Activated T-cell treated with anti-CD3 and anti-CD28 coated beads, Interleukin-2, amount 50 U/mL, for 4 hours (primary cell): ENCODE measurements at places on chromosomes 2 and 18. TPM values are rescaled to one million over a fixed set of nuclear protein-coding genes. Genes with fewer than 3 reads are reported as not detected.

DNA sequence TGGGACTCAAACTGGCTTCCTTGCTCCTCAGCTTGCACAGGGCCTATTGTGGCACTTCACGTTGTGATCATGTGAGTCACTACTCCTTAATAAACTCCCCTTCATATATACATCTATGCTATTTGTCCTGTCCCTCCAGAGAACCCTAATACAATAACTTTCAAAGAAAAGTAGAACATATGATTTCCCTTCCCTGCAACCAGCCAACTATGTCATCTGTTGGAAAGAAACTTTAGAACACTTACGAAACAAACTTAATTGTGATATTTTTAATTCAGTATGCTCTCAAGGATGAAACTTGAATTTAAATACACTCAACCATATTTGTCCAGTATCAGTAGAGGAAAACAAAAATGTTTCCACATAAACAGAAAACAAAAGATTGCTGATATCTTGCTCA lies 84.4 kb downstream of the DYM start:
- DNase-seq: no peak

DNA sequence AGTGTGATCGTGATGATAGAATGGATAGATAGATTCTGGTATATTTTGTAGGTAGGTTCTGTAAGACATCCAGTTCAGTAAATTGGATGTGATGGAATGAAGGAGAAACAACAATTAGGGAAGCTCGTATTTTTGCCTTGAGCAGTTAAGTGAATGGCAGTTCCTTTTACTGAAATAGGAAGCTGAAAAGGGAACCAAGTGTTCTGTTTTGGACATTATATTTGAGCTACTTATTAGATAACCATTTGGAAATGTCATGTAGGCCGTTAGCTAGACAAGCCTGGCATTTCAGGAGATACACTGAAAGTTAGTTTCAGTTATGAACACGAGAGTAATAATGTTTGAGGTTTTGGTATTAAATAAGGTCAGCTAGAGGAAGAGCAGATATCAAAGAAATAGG lies 41.5 kb downstream of the MARCHF7 start:
- DNase-seq: no peak

DNA sequence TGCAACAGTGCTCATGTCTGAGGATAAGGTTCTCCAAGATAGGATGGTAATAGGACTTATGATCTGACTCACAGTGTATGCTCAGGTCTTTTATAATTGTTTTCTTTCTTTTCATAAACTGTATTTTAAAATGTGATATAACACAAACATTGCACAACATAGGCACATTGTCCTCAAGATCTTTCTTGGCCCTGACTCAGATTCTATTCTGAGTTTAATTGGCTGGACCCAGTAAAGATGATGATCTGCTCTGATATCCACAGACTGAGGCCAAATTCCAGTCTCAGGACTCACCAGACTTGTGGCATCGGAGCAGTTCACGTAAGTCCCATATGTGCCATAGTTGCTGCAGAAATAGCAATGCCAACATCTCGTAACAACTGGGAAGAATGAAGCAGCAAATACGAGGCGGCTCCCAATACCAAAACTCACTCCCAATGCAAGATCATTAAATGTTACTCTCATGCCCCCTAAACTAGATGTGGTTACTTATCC lies 448.9 kb upstream of the SLC14A2 start:
- no peak for DNase-seq

- DNase-seq: no peak
Observed at GRCh38 chr2:199101487-199101886, 356.3 kb downstream of the SATB2 start.

DNA sequence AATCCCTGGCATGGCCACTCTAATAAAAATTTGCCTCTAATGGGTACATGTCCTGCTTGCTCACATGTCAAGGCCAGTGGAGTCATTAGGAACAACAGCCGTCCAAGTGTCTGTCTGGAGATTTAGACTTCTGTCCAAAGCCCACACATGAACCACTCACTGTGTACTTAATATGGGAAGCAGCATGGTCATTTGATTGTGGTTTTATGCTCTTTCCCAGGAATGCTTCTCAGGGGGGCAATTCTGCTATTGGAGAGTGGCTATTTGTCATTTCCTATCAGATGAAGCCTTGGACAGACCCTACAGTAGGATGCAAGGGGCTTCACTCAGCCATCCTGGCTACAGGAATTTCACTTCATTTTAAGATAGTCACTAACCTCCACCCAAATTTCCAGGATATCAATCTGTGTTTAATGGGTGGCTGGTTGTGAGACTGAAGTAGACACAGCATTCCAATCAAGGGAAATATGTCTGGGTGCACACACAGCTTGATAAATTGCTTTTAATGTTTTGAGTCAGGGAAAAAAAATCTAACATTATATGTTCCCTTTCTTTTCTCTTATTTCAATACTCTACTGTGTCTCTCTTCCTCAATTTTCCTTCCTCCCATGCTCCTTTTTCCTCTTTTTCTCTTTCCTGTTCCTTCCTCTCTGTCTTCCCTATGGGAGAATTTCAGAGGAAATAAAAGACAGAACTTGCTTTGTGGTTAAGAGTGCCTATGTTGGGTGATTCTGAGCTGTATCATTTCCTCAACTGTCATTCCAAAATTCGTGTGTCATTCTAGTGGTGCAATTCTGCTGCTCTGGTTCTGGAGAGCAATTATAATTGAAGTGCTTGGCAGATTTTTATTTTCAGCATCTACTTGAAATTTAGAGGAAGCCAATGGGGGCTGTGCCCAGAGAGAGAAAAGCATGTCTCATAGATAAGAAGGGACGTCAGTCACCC lies 320.1 kb downstream of the OSR1 start:
- DNase-seq: no peak

GRCh38 chr2:28413152-28413898 lies 20.7 kb downstream of the FOSL2 start:
- DNase-seq: no peak

DNA sequence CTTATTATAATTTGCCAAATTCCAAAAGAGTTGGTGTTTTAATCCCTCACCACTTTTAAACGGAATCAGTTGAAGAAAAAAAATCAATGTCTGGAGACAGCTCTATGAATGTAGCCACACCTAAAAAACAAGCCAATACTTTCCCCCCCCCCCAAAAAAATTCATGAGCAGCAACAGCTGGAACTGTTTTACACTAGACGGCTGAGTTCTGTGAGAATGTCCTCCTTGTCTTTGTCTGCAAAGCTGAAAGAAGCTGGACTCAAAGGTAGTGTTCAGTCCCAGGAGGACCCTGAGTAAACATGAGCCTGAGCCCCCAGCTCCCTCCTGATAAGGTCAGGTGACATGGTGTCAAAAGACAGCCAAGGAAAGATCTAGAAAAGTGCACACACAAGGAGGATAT lies 68.2 kb downstream of the ZNF521 start:
- no peak for DNase-seq

Gene HAAO
- total RNA-seq: 0.30 TPM

Gene PAX8
- total RNA-seq: 0.98 TPM

DNA sequence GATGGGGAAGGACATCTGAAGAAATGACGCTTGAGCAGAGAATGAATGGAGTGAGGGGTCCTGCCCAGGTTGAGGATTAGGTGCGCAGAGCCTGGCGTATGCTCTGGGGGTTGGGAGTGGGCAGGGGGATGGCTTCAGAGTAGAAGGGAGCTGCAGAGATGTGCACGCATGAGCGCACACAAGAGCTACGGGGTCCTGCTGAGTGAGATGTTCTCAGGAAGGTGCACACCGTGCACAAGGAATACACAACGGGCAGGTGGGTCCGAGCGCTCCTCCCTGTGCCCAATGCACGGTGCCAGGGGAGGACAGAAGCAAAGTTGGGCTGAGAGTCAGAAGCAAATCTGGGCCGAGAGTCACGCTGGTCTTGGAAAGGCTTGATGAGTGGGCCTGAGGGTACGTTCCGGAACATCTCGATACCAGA lies 25.5 kb downstream of the TWIST2 start:
- no peak for DNase-seq

DNA sequence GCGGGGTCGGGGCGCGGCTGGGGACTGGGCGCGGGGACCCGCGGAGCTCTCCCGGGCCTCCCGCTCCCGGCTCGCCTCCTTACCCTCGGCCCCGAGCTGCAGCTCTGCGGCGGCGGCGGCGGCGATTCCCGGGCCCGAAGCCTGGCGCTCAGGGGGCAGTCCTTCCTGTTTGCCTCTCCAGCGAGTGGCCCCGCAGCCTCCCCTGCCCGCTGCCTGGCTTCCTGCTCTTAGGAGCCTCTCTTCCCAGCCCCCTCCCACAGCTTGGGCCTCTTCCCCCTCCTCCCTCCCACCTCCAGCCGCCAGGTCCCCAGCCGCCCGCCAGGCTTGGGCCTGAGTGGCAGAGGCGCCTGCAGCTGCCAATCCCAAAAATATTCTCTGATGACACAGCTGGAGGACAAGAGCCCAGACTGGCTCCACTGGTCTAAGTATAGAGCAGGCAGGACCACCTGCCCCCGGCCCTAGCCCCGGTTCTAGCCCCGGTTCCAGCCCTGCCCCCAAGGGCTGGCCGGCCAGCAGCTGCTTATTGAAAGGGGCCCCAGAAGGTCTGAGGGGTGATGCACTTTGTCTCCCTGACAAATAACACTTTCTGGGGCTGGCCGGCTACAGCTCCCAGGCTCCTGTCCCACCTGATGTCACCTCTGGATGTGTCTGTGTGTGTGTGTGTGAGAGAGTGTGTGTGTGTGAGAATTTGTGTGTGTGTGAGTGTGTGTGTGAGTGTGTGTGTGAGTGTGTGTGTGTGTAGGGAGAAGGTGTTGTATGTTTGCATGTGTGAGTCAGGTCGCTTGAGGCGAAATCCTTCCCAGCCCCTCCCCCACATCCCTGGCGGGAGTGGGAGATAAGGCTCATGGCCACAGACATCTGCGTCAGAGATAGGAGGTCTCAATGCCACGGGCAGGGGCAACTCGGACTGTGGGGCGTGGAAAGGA lies at the start of gene OBSL1:
Gene OBSL1, minus strand, starts transcription at position 229 of the 926 bp plus-strand sequence. CDS start 307 bp downstream, outside the sequence.
- no peak for DNase-seq

Gene CNTNAP5
- total RNA-seq: not detected

- no peak for DNase-seq
Observed at GRCh38 chr18:57802213-57803102, 657 bp downstream of the ATP8B1 start.

Gene ZAP70
- total RNA-seq: 156 TPM

DNA sequence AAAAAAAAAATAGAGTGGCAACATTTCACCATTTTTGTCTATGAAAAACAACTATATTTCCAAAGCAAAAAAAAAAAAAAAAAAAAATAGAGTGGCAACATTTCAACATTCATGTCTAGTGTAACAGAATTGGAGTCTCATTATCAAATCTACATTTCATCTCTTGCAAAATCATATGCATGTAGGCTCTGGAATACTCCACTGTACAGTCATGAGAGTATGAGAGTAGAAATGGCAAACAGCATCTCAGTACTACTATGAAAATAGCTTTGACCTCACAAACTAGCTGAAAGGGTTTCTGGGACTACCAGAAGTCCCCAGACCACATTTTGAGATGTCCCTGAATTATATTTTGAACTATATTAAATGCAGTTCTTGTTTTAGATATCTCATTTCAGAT lies 82.8 kb downstream of the SMAD2 start:
- DNase-seq: no peak

Gene CHRND
- total RNA-seq: not detected

- no peak for DNase-seq
Observed at GRCh38 chr2:195601361-195601760, 55.7 kb upstream of the SLC39A10 start.

DNA sequence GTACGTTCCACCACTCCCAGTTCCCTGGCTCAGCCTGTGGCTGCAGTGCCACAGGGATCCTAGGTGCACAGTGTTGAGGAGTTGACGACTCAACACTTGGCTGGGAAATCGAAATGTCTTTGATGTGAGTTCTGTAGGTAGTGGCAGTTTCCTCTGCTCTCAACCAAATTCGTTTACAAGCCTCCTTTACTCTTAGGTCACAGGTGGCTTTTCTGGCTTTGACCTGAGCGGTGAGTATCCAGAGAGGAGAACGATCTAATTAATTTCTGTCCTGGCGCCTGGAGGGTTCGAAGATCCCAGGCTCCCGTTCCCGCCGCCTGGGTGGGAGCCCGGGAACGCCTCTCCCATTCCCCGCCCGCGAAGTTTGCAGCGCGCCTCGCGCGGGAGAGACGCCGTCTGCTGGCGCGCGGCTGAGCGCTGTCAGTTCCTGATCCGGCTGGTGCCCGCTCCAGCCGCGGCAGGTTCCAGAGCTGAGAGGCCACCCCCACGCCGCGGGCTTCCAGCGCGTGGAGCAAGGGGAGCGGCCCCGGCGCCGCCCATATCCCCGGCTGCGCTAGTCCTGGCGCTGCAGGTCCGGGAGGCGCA lies at the start of gene LAMA3:
Gene LAMA3, plus strand, starts transcription at position 423 of the 585 bp plus-strand sequence. CDS start 231 bp downstream, outside the sequence.
- peak; percentile 12 for DNase-seq

GRCh38 chr2:26495705-26496297 lies 17.9 kb upstream of the OTOF start:
- no peak for DNase-seq

GRCh38 chr18:50203801-50204604 lies 9.1 kb upstream of the MYO5B start:
- DNase-seq: no peak

GRCh38 chr2:85754313-85755095 lies 713 bp downstream of the ATOH8 start:
- peak; percentile 14 for DNase-seq

Gene VIT
- total RNA-seq: not detected

Gene OSBPL1A
- total RNA-seq: 2.7 TPM

- DNase-seq: no peak
Observed at GRCh38 chr2:160429248-160430000, 64.2 kb downstream of the RBMS1 start.

Gene SERPINB3
- not detected for total RNA-seq

GRCh38 chr18:60894254-60894945 lies 438.8 kb upstream of the CDH20 start:
- DNase-seq: no peak

DNA sequence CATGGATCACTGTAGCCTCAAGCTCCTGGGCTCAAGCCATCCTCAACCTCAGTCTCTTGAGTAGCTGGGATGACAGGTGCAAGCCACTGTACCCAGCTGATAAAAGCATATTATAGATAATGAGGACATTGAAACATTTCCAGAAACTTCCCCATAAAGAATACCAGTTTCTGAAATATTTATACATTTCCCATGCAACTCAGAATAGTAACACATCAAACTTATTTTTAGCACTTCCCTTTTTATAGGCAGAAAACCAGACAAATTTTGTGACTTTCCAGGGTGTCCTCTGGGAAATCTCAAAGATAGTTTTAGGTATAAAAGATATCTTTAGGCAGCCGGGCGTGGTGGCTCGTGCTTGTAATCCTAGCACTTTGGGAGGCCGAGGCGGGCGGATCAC lies 25.1 kb upstream of the DPYSL5 start:
- DNase-seq: no peak
